ENCODE measurements at places on chromosomes 11 and 22. TPM values are rescaled to one million over a fixed set of nuclear protein-coding genes. Genes with fewer than 3 reads are reported as not detected.

The KRTAP5-7 gene
- not detected for total RNA-seq

The BLID gene
- total RNA-seq, result 3.8 TPM

The RANGAP1 gene
- 43.9 TPM for total RNA-seq

The IL10RA gene
- not detected for total RNA-seq

The KCNK4 gene
- not detected for total RNA-seq

The TRIM51 gene
- total RNA-seq, result not detected

Measured in cardiac atrium fibroblast (primary cell).